ENCODE measurements at places on chromosomes 11 and 22. TPM values are rescaled to one million over a fixed set of nuclear protein-coding genes. Genes with fewer than 3 reads are reported as not detected.

DNA sequence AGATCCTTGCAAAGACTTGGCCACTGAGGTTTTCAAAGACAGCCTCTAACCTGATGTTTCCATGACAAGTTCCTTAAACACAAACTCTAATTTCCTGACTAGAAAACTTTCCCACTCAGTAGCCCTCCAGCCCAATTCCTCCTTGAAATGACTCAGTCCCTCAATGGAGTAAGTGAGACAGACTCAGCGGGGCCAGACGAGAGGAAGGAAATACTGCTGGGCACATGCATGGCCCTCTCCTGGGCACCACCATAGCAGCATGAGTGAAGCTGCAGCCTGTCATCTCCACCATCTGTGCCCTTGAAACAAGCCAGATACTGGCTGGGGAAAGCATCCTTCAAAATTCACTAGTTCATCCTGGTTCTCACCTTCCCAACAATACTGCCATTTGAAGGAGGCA is 76.2 kb upstream of the GDPD4 start:
- H3K4me3 ChIP-seq, result no peak overlapping the region
- no peak for DNase-seq
- no peak overlapping the region for H3K27ac ChIP-seq
- H3K4me1 ChIP-seq, result peaks cover 14% of the 10 kb centered on the region

GRCh38 chr11:73221996-73222395 is 3.9 kb downstream of the P2RY2 start:
- H3K4me1 ChIP-seq, result peaks cover 8% of the 10 kb centered on the region
- H3K4me3 ChIP-seq, result no peak overlapping the region
- no peaks in the 10 kb centered on the region for H3K36me3 ChIP-seq

GRCh38 chr11:67345247-67345919 is 8.0 kb downstream of the POLD4 start:
- H3K27ac ChIP-seq, result peak overlapping the region; percentile 37
- no peak for DNase-seq
- no peaks in the 10 kb centered on the region for H3K36me3 ChIP-seq

Gene MFRP
- not detected for total RNA-seq

Gene OR51B2
- total RNA-seq, result not detected
